Gastroesophageal sphincter (tissue), 4 donors: ENCODE measurements at places on chromosomes 12 and 14. TPM values are rescaled to one million over a fixed set of nuclear protein-coding genes. Genes with fewer than 3 reads are reported as not detected.

Gene CDH24
- 2.4 TPM for total RNA-seq

Gene FGF6
- not detected for total RNA-seq

Gene BATF
- total RNA-seq = 2.6 TPM

Gene TAS2R7
- total RNA-seq = not detected

Gene IFNG-AS1
- not detected for total RNA-seq

GRCh38 chr12:11651785-11652184 is 2.3 kb downstream of the ETV6 start:
- no peak for ATAC-seq

DNA sequence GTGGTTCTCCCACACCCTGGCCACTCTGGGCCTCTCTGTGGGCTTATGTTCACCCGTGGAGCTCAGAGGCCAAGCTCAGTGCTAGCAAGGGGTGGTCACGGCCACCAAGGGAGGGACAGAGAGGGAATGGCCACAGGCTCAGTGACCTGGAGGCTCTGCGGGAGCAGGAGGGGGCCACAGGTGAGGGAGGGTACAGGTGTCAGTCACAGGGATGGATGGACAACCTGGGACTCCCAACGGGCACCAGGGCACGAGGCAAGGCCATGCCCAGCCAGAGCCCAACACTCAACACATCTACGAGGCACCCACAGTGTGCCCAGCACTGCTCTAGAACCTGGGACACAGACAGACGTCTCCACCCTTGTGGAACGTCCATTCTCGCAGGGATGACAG is 11.3 kb downstream of the NCOR2 start:
- ATAC-seq = no peak

GRCh38 chr14:34851395-34851794 is 23.8 kb downstream of the BAZ1A start:
- ATAC-seq = no peak

- no peak for ATAC-seq
Measured at GRCh38 chr14:80576401-80576800, 365.1 kb upstream of the DIO2 start.

- ATAC-seq = peak; percentile 51
Measured at GRCh38 chr14:91858536-91859275, 8.6 kb downstream of the TC2N start.

DNA sequence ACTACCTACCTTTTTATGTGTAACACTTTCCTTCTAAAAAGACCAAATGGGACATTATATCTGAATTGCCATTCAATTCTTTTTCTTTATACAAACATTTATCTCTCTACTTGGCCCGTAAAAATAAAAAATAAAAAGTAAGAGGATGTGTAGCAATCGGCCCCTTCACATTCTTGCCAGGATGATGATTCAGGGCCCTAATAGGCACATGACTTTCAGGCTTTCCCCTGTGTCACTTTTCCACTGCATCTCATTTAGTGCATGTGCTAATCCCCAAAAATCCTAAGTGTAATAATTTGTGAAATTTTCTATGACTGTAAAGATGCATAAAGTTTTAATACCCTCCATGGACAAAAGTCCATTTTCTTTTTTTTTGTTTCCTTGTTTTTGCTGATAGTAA is 23.0 kb upstream of the ATP2B1 start:
- peak; percentile 82 for ATAC-seq

DNA sequence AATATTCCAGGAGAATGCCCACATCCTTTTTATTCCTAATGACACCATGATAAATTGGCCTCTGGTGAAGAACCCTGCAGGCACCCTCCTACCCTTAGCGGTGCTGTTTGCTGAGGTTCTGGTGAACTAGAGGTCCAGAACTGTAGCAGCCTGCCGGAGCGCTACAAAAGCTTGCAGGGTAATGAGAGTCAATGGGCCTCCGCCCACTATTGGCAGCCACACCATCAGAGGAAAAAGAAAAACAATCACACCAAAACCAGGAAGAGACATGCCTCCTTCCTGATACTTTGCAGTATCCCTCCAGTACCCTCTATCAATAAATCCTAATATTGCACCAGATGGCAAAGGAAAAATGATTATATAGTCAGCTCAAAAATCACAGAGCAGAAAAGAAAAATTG is 142.9 kb downstream of the SPTSSA start:
- no peak for ATAC-seq
